ENCODE measurements at places on chromosomes 7 and 10.
A peak's percentile ranks its signal among the peaks of the same experiment; 100 is the strongest.

DNA sequence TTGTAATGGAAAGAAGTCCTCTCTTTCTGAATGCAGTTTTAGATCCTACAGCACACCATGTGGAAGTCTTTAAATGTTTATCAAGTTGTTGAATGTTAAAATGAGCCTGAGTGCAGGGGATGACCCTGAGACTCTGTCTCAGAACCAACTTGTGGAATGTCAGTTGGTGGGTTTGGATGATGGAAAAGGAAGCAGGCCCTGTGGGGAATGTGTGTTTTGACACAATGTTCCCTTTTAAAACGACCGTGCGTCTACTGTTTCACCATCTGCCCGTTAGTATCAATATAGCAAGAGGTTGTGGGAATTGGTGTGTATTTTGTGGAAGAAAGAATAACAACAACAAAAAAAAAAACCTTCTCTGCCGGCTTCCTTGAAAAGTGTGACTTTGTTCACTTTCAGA lies 8.3 kb downstream of the DYNC1I1 start:
- no peak for DNase-seq

GRCh38 chr7:105429746-105430612 lies 41.3 kb upstream of the SRPK2 start:
- DNase-seq = no peak

DNA sequence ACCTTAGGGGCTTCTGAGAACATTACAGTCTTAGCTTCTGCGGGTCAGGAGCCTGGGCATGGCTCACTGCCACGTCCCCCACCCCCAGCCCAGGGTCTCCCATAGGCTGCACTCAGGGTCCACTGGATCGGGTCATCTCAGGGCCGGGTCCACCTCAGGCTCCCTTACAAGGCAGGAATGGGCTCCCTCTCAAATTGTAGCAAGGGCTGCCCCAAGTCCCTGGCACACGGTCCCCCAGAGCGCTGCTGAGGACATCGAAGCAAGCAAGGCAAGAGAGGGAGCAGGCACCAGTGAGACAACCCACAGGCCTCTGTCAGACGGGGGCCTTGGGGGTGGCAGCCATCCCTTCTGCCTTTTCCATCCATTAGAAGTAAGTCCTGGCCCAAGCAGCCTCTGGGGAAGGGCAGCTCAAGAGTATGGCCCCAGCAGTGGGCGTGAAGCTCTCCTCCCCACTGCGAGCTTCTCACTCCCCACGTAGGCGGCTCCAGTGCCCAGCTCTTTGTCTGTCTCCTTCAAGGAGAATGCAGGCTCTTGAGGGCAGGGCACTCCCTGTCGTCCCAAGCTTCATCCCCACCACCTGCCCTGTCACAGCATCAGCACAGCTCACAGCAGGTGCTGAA lies 18.0 kb upstream of the RET start:
- no peak for DNase-seq

- no peak for DNase-seq
These were observed 1.9 kb upstream of the INSYN2A start for GRCh38 chr10:127198307-127198706.

DNA sequence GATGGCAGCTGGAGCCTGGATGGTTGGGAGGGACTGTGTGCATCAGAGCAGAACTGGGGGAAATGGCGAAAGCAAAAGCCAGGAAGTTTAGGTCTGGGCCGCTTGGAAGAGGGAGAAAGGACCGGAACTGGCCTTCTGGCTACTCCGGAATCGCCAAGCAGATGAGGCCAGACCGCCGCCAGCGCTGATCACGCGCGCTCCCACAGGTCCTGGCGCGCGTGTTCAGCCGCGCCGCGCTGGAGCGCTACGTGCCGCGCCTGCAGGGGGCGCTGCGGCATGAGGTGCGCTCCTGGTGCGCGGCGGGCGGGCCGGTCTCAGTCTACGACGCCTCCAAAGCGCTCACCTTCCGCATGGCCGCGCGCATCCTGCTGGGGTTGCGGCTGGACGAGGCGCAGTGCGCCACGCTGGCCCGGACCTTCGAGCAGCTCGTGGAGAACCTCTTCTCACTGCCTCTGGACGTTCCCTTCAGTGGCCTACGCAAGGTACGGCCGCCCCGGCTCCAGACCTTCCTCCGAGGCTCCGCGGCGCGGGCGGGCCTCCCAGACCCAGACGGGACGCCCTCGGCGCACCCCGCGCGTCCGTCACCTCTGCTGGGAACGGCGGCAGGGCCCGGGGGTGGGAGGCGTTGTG lies 2.0 kb downstream of the CYP26C1 start:
- DNase-seq = no peak

DNA sequence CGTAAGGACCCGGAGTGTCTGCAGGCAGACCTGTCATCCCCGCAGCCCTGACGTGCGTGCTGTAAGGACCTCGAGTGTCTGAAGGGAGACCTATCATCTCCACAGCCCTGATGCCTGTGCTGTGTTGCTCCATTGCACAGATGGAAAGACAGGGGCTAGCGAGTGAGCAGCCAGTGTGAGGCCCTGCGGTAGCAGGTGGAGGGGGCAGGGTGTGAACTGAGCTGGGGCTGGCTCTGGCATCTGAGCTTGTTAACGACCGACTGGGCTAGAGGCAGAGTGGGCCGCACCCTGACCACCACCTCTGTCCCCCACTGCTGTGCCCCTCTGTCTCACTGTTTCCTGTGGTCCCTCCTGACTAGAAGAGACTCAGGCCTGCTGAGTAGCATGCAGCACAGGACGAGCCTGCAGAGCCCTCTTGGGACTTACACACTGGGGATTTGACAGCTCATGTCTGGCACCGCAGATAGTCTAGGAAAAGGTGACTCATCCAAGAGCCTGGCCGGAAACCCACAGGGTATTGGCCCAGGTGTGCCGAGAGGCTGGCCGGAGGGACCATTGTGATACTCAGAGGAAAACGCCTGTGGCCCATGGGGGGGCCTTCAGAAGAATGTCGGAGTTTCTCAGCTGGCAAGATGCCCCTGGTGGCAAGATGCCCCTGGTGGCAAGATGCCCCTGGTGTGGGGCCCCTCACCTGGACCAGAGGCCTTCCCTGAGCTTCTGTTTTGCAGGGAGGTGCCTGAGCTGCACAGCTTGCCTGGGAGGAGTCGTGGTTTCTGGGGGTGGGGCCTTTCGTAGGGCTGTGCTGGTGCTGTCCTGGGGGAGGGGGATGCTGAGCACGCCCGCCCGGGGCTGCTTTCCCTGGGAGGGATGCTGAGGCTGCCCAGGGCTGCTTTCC lies 34.3 kb downstream of the INPP5A start:
- DNase-seq = peak; percentile 90

- no peak for DNase-seq
These were observed 345.1 kb downstream of the ARL4A start for GRCh38 chr7:13032576-13032975.

GRCh38 chr10:6297951-6298381 lies 95.2 kb downstream of the PFKFB3 start:
- DNase-seq = no peak

DNA sequence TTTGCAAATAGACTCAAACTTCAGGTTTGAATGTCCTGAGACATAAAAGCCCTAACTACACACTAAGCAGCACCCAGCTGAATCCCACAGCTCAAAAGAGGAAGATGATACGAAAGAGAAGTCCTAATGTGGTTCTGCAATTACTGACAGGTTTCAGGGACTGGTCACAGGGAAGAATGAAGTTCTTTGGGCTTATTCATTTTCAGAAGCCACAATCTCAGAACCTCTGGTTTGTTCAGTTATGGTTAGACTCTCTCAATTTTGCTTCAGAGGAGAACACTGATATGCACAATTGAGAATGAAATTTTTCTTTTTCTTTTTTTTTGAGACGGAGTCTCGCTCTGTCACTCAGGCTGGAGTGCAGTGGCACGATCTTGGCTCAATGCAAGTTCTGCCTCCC lies 94.6 kb upstream of the FAM180A start:
- no peak for DNase-seq

DNA sequence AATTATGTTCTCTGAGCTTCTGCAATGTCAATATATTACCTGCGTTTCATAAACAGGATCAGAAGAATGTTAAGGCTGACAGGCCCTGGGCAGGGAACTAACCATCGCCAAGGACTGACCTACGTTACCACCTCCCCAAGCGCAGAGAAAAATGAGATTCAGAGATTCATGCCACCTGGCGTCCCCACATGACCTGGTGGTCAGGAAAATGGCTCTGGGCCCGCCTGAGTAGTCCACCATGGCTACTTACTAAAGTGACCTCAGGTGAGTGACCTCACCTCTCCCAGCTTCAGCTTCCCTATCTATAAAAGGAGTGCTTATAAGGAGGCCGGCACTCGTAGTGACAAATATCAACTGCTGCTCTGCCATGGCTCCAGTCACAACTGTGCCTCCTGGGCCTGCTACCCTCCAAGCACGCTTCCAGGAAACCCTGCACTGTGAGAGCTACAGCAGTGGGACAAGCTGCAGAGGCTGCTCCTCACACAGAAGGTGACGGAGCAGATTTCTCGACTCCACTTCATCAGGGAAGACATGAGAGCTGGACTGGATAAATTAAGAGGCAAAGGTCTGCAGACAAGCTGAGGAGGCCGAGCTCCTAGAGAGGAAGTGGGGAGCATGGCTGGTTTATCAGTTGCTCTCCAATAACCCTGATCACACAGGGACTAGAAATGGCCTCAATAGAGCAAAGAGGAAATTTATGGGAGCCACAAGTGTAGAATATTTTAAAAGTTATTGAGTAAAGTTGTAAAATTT lies 103.0 kb downstream of the RNF216 start:
- no peak for DNase-seq

- DNase-seq = no peak
These were observed 28.4 kb downstream of the PLXNA4 start for GRCh38 chr7:132547821-132548220.

DNA sequence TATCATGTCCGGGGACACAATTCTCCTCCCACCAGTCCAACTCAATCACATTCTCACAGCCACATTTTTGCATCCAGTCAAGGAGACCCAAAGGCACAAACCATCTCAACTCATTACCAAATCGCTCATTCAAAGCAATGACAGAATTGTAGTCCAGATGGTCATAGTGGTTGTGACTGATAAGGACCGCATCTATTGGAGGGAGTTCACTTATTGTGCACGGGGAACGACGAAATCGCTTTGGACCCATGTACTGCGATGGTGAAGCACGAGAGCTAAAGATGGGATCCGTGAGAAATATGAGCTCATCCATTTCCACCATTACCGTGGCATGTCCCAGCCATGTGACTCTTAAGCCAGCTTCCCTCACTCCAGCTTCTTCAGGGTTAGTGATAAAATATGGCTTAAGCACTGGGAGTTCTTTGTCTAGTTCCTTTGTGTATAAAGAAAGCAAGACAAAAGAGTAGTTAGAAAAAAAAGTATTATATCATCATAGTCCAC lies 29.1 kb downstream of the NAPEPLD start:
- no peak for DNase-seq

DNA sequence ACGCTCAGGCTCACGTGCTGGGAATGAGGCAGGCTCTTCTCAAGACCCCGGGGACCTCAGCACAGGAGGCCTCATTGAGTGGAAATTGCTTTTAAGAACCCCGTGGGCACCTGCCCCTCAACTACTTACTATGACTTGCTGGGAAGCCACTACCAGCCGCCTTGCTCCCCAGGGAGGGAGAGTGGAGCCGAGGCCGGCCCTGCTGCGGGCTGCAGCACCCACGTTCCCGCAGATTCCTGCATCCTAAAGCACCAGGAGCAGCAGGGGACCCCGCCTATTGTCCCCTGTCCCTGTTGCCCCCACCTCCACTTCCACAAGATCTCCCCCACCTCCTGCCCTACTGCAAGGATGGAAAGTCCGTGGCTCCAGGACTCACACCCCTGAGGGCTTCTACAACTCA lies 541.6 kb upstream of the PFKP start:
- DNase-seq = no peak

DNA sequence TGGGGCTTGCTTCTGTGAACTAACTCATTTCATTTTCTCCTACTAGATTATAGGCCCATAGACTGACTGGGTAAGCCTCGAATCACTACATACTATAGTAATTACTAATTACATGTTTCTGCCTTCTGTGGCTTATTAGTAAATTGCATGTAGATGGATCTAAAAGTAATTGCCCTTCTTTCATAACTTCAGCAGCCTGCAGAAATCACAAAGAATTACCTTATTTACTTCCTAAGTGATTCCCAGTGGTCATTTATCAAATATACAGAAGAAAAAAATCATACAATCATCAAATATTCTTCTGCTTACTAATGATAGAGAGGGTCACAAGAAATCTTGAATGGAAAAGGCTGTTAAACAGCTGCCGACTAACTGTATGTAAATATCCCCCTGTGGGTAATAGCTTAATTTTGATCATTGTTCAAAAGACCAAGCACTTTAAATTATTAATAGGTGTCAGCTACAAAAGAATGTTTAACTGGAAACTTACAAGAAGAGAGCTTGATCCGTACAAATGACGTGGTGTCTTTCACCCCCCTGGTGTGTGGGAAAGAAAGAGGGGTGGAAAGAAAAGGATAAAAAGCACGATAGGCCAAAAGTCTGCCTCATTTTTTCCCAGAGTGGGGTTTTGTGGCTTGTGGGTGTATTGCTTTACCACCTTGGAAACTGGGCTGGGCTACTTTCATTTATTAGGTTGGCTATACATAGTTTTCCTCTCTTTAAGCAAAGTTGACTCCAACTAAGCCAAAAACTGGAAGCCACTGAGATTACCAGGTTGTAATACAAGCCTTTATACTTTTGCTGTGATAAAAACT lies 361.8 kb upstream of the ZMIZ1 start:
- DNase-seq = no peak

DNA sequence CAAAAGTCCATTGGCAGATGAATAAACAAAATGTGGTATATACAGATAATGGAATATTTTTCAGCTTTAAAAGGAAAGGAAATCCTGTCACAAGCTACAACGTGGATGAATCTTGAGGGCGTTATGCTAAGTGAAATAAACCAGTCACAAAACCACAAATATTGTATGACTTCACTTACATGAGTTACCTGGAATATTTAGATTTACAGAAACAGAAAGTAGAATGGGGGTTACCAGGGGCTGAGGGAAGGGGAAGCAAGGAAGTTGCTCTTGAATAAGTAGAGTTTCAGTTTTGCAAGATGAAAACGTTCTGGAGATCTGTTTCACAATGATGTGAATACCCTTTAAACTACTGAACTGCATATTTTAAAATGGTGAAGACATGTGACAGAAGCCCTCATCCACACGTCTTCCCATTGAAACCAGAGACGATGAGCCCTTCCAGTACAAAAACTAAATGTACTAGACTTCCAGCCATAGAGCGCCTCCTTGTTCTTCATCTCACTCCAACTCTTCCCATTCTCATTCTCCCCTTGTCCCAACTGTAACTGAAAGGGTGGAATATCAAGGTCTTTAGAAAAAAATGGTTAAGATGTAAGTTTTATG lies 62.4 kb downstream of the MICU1 start:
- no peak for DNase-seq

- DNase-seq = no peak
These were observed 138.4 kb downstream of the SDK1 start for GRCh38 chr7:3439333-3440030.
